Activated naive CD4-positive, alpha-beta T cell treated with anti-CD3 and anti-CD28 coated beads for 36 hours (primary cell): ENCODE measurements at places on chromosomes 2 and 18.

DNA sequence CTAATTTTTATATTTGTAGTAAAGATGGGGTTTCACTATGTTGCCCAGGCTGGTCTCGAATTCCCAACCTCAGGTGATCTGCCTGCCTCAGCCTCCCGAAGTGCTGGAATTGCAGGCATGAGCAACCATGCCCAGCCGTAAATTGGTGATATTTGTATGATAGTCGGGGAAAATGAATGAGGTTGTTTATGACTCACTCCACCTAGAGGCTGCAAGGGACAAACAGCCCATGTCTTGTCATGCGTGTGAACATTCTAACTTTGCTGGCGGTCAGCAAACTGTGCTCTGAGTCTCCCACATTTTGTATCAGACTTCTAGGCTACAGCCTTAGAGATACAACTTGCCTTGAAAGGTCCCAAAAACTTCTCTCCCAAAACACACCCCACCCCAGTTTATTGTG is 133.5 kb upstream of the DTNA start:
- DNase-seq, result no peak

DNA sequence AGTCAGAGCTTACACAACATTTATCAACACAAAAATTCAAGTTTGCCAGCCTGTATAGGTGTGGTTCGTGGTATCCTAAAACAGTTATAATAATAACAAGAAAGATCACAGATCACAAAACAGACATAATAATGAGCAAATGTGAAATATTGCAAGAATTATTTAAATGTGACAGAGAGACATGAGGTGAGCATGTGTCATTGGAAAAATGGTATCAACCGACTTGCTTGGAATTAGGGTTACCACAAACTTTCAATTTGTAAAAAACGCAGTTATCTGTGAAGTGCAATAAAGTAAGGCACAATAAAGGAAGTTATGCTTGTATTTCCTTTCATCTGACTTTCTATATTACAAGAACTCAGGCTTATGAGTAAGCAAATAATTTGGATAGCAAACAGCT is 116.8 kb downstream of the IKZF2 start:
- DNase-seq, result no peak

DNA sequence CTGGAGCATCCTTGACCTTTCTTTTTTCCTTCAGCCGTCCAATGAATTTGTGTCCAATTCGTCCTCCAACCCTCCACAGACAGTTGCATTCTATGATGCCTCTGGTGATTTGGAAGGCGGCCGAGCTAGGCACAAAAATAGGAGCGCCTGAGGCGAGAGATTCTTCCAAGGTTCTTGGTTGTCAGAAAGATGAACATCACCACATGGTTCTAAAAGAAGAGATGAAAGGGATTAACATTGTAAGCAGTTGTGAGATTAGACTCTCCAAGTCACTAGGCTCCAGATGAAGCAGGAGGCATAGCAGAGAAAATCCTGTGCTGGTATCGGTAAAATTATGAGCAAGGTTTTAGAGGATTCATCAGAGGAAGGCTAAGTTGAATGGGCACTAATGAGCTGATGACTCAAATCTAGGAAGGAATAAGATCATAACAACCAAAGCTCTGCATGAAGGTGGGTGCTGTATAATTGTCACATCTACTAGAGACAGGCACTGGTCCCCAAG is 75.4 kb upstream of the MAP4K3 start:
- peak; percentile 42 for DNase-seq

GRCh38 chr2:126828491-126828890 is 70.2 kb upstream of the TEX51 start:
- no peak for DNase-seq

DNA sequence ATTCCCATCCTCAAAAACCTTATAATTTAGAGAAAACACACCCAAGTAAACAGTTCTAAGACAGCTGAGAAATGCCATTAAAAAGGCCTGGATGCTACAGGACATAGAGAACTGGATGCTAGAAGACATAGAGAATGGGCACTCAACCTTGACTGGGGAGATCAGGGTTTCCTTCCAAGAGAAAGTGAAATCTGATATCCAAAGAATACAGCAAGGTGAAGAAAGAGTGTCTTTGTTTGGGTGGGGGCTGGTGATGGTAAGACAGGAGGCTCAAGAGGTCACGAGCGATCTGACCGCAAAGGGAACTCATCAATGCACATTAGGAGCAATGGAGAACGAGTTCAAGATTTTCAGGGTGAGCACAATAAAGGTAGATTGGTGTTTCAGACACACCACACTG is 31.6 kb downstream of the EPB41L3 start:
- no peak for DNase-seq
